Transverse colon (tissue), 4 donors: ENCODE measurements at places on chromosomes 16 and 17. TPM values are rescaled to one million over a fixed set of nuclear protein-coding genes. Genes with fewer than 3 reads are reported as not detected.
A peak's percentile ranks its signal among the peaks of the same experiment; 100 is the strongest.

- DNase-seq = no peak
These were observed 186.2 kb downstream of the SLC39A11 start for GRCh38 chr17:72906306-72906705.

ST6GALNAC2 gene
- 1.6 TPM for total RNA-seq

TP53TG3F gene
- total RNA-seq = not detected

- DNase-seq = no peak
These were observed 4.5 kb downstream of the RANBP10 start for GRCh38 chr16:67801883-67802282.

DNA sequence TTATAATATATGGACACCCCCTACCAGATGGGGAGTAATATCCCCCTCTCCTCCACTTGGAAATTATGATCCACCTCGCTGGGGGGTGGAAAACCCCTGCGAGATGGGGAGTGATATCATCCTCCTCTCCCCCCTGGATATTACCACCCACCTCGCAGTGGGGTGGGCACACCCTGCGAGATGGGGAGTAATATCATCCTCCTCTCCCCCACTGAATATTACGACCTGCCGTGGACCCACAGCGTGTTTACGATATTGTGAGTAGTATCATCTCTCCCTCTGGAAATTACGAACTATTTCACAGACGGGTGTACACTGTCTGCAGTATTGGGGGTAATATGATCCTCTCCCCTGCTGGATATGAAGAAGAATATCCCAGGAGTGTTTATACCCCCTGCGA is 228.3 kb upstream of the WSCD1 start:
- DNase-seq = no peak

- peak; percentile 48 for DNase-seq
These were observed 56.5 kb downstream of the MRM1 start for GRCh38 chr17:36657763-36658490.

DNA sequence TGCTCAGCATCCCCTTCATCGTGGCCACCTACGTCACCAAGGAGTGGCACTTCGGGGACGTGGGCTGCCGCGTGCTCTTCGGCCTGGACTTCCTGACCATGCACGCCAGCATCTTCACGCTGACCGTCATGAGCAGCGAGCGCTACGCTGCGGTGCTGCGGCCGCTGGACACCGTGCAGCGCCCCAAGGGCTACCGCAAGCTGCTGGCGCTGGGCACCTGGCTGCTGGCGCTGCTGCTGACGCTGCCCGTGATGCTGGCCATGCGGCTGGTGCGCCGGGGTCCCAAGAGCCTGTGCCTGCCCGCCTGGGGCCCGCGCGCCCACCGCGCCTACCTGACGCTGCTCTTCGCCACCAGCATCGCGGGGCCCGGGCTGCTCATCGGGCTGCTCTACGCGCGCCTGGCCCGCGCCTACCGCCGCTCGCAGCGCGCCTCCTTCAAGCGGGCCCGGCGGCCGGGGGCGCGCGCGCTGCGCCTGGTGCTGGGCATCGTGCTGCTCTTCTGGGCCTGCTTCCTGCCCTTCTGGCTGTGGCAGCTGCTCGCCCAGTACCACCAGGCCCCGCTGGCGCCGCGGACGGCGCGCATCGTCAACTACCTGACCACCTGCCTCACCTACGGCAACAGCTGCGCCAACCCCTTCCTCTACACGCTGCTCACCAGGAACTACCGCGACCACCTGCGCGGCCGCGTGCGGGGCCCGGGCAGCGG is 3.2 kb downstream of the UTS2R start:
- no peak for DNase-seq

DNA sequence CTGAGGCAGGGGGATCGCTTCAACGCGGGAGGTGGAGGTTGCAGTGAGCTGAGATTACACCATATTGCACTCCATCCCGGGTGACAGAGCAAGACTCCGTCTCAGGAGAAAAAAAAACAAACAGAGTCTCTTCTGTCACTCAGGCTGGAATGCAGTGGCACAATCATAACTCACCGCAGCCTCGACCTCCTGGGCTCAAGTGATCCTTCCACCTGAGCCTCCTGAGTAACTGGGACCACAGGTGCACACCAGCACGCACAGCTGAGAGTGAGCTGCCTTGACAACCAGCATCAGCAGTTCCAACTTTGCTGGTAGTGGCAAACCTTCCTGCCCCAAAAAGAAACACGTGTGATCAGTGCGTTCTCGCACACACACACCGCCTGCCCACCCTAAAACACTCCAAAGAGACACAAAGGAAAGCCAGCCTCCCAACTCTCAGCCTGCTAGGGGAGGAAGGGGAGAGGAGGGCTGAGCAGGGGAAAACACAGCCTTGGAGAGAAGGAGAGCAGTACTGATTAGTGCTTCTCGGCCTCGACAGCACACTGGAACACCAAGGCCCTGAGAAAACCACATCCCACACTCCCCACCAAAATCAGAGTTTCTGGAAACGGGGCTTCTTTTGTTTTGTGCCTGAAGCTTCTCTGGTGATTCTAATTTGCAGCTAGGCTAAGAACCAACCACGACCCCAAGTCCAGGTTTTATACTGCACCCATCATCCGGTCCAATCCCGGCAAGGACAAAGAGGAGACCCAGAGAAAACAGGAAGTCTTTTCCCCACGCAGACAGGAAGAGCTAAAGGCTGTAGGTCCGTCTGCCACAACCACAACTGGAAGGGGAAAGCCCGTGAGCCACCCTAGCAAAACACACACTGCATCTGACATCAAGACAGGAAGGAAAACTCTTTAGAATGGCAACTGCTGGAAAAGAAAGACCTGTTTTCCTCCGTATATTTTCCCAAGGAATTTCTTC is 28.8 kb downstream of the ZCCHC14 start:
- DNase-seq = peak; percentile 31

DNA sequence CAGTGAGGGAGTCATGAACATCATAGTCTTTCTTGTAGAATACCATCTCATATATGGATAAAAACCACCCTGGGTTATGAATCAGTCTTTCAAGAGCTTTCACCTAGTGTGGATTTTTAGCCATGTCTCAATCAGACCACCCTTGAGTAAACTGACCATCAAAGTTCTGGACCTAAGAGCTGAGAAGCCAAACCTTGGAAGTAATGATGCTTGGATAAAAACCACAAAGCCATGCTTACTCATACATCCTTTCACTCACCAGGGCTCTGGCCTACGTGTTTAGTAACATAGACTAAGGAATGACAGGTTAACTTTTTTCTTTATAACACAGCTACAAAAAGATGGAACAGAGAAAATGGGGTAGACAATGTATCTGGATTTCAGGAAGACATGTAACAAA is 167.2 kb downstream of the STX8 start:
- DNase-seq = no peak

DNA sequence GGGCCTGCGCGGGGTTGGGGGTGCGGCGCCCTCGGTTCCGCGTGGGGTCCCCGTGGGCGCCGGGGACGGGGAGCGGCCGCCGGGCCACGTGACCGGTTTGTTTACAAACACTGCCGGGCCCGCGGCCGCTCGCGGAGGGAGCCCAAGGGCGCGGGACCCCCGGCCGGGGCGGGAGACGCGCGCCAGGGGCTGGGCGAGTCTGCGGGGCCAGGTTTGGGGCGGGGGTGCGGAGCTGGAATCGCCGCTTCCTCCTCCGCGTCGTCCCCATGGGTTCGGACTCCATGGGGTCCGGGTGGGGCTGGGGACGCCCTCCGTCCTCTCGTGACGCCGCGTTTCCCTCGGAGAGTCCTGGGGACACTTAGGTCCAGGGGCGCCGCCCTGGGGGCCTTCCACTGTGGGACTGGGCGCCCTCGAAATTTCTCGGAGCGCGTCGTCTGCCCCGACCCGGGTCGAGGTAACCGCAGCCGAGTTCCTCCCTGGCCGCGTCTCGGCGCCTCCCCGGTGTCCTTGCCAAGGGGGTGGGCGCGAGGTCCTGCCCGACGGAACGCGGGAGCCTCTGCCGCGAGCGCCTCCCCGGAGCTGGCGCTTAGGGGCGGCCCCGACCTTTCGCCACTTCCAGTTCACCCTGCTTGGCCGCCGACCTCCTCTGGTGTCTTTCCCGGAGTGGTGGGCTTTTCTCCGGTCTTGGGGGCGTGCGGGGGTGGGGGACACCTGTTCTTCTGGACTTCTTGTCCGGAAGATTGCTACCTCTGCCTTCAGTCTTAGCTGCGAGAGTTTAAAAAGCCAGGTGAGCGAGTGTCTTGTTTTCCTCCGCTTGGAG is 684 bp downstream of the YPEL2 start:
- DNase-seq = peak; percentile 51

DNA sequence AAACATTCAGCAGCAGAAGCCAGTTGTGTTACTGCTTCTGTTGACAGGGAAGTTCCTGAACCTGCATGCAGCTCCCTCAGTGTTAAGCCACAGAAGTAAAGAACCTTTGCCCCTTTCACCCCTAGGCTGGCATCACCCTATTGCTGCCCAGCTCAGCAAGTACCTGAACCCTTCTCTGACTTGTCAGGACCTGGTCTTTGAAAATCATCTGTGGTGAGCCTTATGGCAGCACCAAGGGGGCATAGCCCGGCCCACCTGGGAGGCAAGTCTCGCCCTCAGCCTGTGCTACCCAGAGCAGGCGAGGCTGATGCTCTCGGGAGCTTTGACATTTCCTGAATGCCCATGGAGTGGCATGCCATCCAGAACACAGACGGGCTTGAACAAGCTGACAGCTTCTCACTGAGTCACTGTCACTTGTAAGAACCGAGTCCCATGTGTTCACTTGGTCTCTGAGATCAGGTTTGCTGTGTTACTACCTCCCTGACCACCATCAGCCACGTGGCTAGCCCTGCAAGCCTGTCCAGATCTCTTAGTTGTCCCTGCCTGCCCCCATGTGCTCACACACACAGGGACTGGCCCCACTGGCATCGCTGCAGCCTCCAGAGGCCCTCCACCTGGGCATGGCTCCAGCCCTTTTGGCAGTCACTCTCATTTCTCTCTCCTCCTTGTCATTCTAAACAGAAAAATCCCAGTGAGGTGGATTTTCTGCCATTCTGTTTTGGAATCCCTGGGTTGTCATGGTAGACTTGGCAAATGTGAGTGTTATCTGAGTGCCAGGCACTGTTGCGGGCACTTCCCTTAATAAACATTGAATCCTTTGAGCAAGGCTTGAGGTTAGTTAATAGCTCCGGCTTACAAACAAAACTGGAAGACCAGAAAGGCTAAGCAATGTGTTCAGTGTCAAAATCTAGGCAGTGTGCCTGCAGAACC is 2.9 kb upstream of the CARMIL2 start:
- no peak for DNase-seq

DNA sequence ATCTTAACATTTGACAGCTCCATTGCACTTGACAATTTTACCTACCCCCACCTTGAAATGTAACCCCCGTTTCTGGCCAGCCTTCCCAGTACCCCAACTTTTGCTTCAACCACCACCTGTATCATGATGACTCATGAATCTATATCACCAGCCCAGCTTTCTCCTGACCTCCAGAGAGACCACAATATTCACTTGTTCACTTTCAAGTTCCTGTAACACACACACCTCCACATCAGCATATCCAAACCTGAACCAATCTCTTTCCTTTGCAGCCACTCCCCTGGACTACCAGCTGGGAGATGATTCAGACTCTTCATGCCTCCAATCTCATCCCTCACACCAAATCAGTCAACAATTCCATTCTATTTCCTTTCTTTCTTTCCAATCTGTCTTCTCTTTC is 8.0 kb downstream of the SMG6 start:
- DNase-seq = no peak

GRCh38 chr17:77167472-77168306 is 26.9 kb downstream of the SEC14L1 start:
- DNase-seq = no peak

GRCh38 chr16:84893467-84893848 is 73.7 kb downstream of the CRISPLD2 start:
- DNase-seq = no peak

DNA sequence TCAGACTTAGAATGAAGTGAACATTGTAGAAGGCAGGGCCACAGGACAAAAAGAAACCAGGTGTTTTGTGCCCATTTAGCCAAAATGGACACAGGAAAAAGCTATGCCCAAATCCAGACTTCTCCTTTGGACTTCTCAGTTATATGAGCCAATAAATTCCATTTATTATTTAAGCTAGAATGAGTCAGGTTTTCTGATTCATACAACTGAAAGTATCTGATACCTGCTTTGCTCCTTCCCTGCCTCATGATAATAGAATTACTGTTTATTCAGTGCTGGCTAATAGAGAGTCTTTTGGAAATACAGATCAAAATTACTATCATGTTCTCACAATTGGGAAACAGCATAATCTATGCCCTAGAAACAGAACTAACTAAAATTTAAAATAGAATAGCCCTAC is 8.7 kb upstream of the CPD start:
- no peak for DNase-seq

MGAT5B gene
- total RNA-seq = not detected

DNA sequence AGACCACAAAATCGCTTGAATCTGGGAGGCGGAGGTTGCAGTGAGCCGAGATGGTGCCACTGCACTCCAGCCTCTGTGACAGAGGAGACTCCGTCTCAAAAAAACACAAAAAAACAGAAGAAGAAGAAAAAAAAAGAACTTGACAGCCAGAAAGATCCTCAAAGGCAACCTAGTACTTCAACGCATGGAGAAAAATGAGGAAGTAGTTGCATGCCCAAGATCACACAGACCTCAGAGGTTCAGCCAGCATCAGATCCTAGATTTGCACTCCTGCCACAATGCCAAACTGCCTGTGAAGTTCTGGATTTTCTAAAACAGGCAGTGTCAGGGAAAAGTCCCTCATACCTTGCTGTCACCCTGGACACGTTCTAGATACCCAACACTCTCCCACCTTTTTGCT is 1.5 kb downstream of the ATPAF2 start:
- no peak for DNase-seq

CCL1 gene
- not detected for total RNA-seq

TMC5 gene
- total RNA-seq = 94.6 TPM

DNA sequence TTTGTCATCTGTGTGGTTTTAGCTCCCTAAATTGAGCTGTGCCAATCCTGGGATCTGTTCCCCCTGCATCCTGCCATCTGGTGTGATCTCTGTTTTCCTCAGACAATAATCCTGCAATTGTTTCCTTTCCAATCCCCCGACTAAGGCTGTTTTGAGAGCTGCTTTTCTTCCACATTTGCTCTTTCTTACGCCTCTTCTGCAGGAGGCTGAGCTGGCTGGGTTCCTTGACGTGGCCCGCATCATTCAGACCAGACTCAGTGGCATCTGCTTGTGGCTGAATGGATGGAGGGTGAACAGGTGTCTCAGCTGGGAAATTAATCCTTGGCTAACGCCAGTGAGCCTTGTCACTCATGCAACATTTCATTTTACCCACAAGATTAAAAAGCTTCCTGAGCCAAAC is 9.8 kb upstream of the MED9 start:
- no peak for DNase-seq

GRCh38 chr17:51997723-51998122 is 160.8 kb downstream of the CA10 start:
- no peak for DNase-seq

HBA2 gene
- total RNA-seq = 10.8 TPM
